ENCODE measurements at places on chromosomes 5 and 9. TPM values are rescaled to one million over a fixed set of nuclear protein-coding genes. Genes with fewer than 3 reads are reported as not detected.
A peak's percentile ranks its signal among the peaks of the same experiment; 100 is the strongest.

DNA sequence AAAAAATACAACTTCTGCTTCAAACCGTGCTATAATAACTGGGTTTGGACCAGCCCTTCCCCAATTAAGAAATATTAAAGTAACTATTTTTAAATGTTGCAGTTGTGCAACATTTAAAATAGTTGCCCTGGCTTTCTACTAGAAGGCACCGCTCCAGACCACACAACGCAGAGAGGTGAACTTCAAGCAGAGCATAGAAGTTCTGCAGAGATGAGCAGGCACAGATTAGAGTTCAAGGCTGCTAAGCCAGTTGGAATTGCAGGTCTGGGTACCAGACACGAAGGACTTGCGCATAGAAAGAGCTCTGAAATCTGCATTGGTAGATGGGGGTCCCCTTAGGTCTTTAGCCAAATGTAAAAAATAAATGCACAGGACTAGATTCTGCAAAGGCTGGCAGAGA is 58.7 kb upstream of the GALNT10 start:
- H3K4me3 ChIP-seq = no peak overlapping the region
- no peak for DNase-seq
- no peaks in the 10 kb centered on the region for H3K27me3 ChIP-seq
- no peaks in the 10 kb centered on the region for H3K36me3 ChIP-seq
- H3K27ac ChIP-seq = no peak overlapping the region
- H3K4me1 ChIP-seq = no peaks in the 10 kb centered on the region

DNA sequence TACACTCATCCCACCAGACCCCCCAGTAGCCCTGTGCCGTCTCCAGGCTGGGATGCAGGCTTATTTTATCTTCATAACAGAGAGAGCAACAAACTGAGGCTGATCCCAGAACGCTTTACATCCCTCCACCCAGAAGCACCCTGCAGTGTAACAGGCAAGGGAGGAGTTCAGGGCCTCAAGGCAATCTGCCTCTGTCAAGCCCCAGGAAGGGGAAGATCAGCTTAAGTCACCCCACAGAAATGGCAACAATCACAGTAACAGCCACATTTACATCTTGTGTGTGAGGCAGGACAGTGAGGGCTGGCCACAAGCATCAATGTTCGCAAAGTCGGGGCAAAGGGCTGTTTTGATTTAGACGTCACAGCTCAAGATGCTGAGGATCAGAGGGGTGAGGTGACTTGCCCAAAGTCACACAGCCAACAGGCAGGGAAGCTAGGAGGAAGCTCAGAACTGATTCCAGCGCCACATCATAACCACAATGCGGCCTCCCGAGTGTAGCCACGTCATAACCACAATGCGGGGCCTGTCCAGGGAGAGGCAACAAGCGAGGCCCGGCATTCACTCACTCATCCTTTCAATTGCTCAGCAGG is 14.4 kb downstream of the STK10 start:
- H3K4me1 ChIP-seq = 0 out of 2 replicates have a peak, but pooled peaks cover 4% of the 10 kb centered on the region
- H3K27ac ChIP-seq = no peak overlapping the region
- H3K36me3 ChIP-seq = no peaks in the 10 kb centered on the region

The C8G gene
- 0.77 TPM for total RNA-seq

The ACSL6 gene
- total RNA-seq = 0.19 TPM

GRCh38 chr9:130128251-130128650 is 44.0 kb upstream of the NCS1 start:
- H3K27ac ChIP-seq = no peak overlapping the region
- H3K4me1 ChIP-seq = no peaks in the 10 kb centered on the region
- no peaks in the 10 kb centered on the region for H3K27me3 ChIP-seq
- no peak overlapping the region for H3K4me3 ChIP-seq
- DNase-seq = no peak
- no peaks in the 10 kb centered on the region for H3K36me3 ChIP-seq

- H3K36me3 ChIP-seq = no peaks in the 10 kb centered on the region
- no peak for DNase-seq
- H3K27ac ChIP-seq = no peak overlapping the region
- H3K27me3 ChIP-seq = no peaks in the 10 kb centered on the region
- no peaks in the 10 kb centered on the region for H3K4me1 ChIP-seq
Observed at GRCh38 chr5:149012350-149012749, 50.5 kb downstream of the SH3TC2 start.

DNA sequence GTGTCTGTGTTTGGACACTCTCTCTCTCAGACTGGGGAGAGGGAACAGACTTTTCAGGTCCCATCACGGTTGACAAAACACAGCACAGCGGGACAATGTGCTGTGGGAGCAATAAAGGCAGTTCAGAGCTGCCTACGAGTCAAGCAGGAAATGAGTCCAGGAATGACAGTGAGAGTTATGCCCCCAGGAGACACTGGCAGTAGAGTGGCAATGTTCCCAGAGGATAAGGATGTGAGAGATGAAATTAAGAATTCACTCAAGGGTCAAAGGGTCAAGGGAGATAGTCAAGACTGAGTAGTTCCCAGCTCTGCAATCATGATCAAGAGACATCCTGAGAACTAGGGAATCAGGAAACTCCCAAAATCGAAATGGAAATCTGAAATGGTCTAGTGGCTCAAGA is 156.1 kb downstream of the LURAP1L start:
- H3K36me3 ChIP-seq = no peaks in the 10 kb centered on the region
- no peak overlapping the region for H3K4me3 ChIP-seq
- DNase-seq = no peak
- H3K27ac ChIP-seq = no peak overlapping the region
- H3K4me1 ChIP-seq = no peaks in the 10 kb centered on the region

DNA sequence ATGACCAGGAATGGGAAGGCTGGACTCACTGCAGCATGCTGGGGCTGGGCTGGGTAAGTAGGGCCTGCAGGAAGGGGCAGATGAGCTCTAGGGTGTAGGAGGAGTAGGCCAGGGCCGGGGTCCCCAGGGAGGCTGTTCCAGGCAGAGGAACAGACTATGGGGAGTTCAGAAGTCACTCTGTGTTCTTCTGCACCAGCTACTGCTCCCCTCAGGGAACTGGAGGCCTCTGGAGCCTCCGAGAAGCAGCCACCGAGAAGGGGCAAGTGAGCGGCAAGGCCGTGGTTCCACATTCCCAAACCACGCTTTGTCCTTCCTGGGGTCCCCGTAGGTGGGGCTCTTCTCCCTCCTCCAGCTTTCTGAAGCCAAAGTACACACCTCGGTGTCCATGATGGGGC is 8.4 kb upstream of the SLC2A6 start:
- no peaks in the 10 kb centered on the region for H3K36me3 ChIP-seq
- DNase-seq = no peak
- H3K4me3 ChIP-seq = no peak overlapping the region
- peaks cover 11% of the 10 kb centered on the region for H3K4me1 ChIP-seq

The MORN5 gene
- not detected for total RNA-seq

- H3K4me3 ChIP-seq = peak overlapping the region; percentile 64
- H3K27ac ChIP-seq = no peak overlapping the region
- H3K4me1 ChIP-seq = peaks cover 20% of the 10 kb centered on the region
- no peaks in the 10 kb centered on the region for H3K27me3 ChIP-seq
- no peak for DNase-seq
- no peaks in the 10 kb centered on the region for H3K36me3 ChIP-seq
Observed at GRCh38 chr9:98254228-98255060, 1.0 kb downstream of the TBC1D2 start.

DNA sequence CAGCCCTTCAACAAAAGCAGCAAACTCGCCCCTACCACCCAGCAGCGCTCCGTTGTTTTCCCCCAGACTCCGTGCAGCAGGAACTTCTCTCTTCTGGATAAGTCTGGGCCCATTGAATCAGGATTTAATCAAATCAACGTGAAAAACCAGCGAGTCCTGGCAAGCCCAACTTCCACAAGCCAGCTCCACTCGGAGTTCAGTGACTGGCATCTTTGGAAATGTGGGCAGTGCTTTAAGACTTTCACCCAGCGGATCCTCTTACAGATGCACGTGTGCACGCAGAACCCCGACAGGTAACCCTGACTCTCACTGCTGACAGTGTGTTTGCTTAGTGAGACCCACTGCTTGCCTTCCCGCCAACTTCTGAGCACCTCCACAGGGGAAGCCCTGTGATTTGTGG is 81.8 kb downstream of the PRDM6 start:
- no peak for DNase-seq
- H3K4me3 ChIP-seq = no peak overlapping the region
- no peaks in the 10 kb centered on the region for H3K36me3 ChIP-seq
- H3K27me3 ChIP-seq = no peaks in the 10 kb centered on the region
- H3K4me1 ChIP-seq = peaks cover 11% of the 10 kb centered on the region

DNA sequence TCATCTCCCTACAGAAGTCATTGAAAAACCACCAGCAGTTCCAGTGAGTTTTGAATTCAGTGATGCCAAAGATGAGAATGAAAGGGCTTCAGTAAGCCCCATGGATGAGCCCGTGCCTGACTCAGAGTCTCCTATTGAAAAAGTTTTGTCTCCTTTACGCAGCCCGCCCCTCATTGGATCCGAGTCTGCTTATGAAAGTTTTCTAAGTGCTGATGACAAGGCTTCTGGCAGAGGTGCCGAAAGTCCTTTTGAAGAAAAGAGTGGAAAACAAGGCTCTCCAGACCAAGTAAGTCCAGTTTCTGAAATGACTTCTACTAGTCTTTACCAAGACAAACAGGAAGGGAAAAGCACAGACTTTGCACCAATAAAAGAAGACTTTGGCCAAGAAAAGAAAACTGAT is 90.1 kb downstream of the MAP1B start:
- H3K4me1 ChIP-seq = no peaks in the 10 kb centered on the region
- no peak for DNase-seq
- no peaks in the 10 kb centered on the region for H3K36me3 ChIP-seq
- H3K27me3 ChIP-seq = no peaks in the 10 kb centered on the region
- H3K4me3 ChIP-seq = no peak overlapping the region
- H3K27ac ChIP-seq = no peak overlapping the region

The EDIL3 gene
- not detected for total RNA-seq

GRCh38 chr5:154625031-154625430 is 130.1 kb upstream of the LARP1 start:
- no peaks in the 10 kb centered on the region for H3K36me3 ChIP-seq
- no peaks in the 10 kb centered on the region for H3K27me3 ChIP-seq
- H3K4me3 ChIP-seq = no peak overlapping the region
- no peak overlapping the region for H3K27ac ChIP-seq
- no peak for DNase-seq

- DNase-seq = no peak
- no peaks in the 10 kb centered on the region for H3K4me1 ChIP-seq
- H3K36me3 ChIP-seq = no peaks in the 10 kb centered on the region
- H3K4me3 ChIP-seq = no peak overlapping the region
- H3K27me3 ChIP-seq = no peaks in the 10 kb centered on the region
- no peak overlapping the region for H3K27ac ChIP-seq
Observed at GRCh38 chr5:10063997-10064396, 185.7 kb downstream of the ATPSCKMT start.

The TMEM174 gene
- not detected for total RNA-seq

GRCh38 chr5:157342822-157343402 is 77.0 kb downstream of the CYFIP2 start:
- peak; percentile 49 for DNase-seq
- no peaks in the 10 kb centered on the region for H3K27me3 ChIP-seq
- no peaks in the 10 kb centered on the region for H3K36me3 ChIP-seq
- no peaks in the 10 kb centered on the region for H3K4me1 ChIP-seq
- H3K4me3 ChIP-seq = no peak overlapping the region

DNA sequence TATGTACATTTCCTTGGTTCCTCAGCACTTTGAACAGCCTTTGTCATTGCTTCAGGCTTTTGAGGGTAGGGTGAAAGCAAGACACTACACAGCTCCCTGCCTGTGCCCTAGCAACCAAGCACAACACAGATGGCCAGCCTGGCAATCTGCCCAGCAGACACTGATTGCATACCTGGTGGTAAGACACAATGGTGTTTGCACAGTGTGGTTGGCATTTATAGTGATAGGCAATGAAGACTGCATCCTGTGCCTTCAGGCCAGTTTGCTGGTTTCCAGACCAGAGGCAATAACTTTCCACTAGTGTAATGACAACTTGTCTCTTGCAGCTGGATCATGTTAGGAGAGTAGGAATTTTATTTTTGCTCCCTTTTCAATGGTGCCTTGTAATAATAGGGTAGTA is 144.5 kb upstream of the TNC start:
- H3K27ac ChIP-seq = no peak overlapping the region
- no peaks in the 10 kb centered on the region for H3K4me1 ChIP-seq
- H3K36me3 ChIP-seq = no peaks in the 10 kb centered on the region
- no peak for DNase-seq
- H3K27me3 ChIP-seq = no peaks in the 10 kb centered on the region
- no peak overlapping the region for H3K4me3 ChIP-seq

- H3K36me3 ChIP-seq = no peaks in the 10 kb centered on the region
- no peaks in the 10 kb centered on the region for H3K27me3 ChIP-seq
- H3K27ac ChIP-seq = no peak overlapping the region
- H3K4me1 ChIP-seq = no peaks in the 10 kb centered on the region
Observed at GRCh38 chr5:128633901-128634300, 95.9 kb upstream of the FBN2 start.

DNA sequence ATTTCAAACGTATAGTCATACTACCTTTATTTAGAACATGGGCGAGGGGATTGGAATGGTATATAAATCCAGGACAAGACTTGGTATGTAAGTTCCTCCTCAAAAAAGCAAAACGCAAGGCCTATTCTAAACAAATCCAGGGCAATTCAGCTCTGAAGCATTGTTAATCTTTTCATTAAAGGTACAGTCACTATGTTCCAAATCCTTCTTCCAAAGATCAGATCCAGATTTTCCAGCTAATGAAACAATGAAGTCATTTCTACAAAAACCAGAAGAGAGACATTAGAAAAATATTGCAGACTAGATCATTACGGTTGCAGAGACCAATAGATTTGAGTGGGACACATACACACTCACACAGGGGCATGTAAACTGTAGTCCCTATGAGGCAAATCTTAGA is 116.1 kb upstream of the BNC2 start:
- H3K27ac ChIP-seq = no peak overlapping the region
- H3K4me3 ChIP-seq = no peak overlapping the region
- H3K36me3 ChIP-seq = no peaks in the 10 kb centered on the region
- H3K27me3 ChIP-seq = no peaks in the 10 kb centered on the region

DNA sequence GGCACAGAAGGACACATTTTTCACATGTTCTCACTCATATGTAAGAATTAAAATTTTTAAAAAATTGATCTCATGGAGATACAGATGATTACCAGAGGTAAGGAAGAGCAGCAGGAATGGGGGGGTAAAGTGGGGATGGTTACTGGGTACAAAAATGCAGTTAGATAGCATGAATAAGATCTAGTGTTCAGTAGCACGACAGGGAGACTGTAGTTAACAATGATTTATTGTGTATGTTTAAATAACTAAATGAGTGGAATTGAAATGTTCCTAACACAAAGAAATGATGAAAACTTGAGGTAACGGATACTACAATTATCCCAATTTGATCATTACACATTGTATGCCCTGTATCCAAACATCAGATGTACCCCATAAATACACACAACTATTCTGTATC is 15.2 kb upstream of the TGFBI start:
- H3K4me1 ChIP-seq = 0 out of 2 replicates have a peak, but pooled peaks cover 3% of the 10 kb centered on the region
- no peak overlapping the region for H3K4me3 ChIP-seq
- no peak for DNase-seq
- no peak overlapping the region for H3K27ac ChIP-seq
- H3K36me3 ChIP-seq = no peaks in the 10 kb centered on the region

- no peaks in the 10 kb centered on the region for H3K27me3 ChIP-seq
- H3K4me3 ChIP-seq = no peak overlapping the region
- no peak for DNase-seq
- no peak overlapping the region for H3K27ac ChIP-seq
- H3K36me3 ChIP-seq = no peaks in the 10 kb centered on the region
Observed at GRCh38 chr9:106969696-106970095, 106.7 kb downstream of the ZNF462 start.

Measured in Caco-2 (cell line).